ENCODE measurements at places on chromosomes 3 and 15.

DNA sequence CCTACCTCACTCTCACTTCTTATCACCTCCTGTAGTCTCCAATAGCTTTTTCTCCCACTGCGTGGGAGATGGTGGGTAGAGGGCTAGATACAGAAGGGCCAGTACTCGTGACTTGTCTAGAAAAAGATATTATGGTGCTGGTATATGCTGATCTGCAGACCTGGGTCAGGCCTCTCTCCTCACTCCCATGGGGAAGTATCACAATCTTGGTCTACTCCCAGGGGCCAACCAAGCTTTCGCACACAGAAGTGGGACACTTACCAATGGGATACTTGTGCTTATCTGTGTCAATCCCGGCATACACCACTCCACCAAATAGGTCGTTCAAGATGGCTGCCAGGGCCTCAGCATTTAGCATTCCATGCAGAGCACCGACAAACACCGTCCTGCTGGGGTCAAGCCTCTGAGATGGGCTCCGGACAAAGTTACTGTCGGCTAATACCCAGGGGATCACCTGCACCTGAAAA, 9.0 kb upstream of the RPS17 start:
- no peak for DNase-seq

GRCh38 chr15:76057332-76058000, 2.3 kb upstream of the TMEM266 start:
- DNase-seq = no peak

DNA sequence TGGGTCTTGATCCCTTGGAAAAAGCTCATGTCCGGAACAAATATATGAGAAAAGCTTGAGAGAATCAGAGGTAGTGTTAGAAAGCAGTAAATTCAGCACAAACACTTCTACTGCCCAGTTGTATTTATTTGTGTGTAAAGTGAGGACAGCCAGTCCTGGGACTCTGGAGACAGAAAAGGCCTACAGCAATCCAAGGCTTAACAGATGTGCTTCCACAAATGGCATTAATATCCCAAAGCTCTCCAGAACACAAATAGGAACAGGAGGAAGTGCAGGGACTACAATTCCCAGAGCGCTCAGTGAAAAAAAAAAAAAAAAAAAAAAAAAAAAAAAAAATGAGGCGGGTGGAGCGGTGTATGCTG, 390 bp upstream of the AP2M1 start:
- DNase-seq = no peak

DNA sequence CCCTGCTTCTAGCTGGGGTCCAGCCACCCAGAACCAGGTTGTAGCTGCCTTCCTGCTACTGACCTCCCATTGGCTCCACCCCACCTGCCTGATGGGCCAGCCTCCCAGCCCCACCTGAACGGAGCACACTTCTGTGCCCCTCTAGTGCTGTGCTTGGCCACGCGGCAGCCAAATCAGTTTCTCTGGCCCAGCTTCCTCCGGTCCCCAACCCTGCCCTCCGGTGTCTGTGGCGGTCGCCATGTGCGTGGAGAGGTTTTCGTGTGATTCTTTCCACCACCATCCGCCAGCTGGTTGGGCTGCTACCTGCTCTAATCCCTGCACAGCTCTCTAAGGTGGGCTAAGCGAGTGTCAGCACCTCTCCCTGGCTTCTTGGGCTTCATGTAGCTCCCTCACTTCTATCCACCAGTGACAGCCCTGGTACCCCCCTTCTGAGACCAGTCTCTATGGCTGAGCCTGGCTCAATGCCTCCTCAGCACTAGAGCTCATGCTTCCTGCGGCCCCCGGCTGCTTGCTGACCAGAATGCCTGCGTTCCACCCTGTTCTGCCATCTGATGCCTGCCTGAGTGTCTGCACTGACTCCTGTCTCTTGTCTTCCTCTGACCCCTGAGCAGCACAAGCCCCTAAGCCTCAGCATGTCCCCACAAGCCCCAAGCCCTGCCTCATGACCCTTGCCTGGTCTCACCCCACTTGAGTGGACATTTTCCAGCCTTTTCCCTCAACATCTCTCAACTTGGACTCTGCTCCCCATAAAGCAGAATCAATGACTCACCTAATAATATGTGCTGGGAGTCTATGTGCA, 23.2 kb upstream of the MAGEF1 start:
- DNase-seq = no peak

- no peak for DNase-seq
These were observed 82.4 kb upstream of the ST3GAL6 start for GRCh38 chr3:98680723-98681122.

DNA sequence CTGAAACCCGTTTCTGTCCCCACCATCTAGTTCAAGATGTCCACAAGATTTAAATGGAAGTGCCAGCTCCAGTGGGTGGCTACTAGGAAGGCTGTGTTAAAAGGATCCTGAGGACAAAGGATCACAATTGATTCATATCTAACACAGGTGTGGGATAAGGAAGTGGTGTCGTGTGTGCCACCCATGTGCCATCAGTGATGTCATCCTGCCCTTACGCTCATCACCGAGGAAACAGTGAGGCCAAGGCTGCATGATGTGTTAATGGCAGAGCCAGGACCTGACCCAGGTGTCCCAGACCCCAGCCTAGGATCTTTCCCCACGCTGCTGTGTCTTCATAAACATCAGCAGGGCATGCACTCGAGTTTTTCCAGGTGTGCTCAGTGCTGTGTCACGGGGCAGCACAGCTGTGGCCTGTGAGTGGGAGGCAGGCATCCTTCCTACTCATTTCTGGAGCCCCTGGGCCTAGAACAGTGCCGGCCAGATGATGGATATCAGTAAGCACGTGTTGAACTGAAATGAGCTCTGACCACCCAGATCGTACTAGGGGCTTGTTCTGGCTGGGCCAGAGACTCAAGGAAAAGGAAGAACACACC, 10.6 kb upstream of the TGM5 start:
- no peak for DNase-seq

GRCh38 chr3:163946785-163947184, 1131.5 kb downstream of the SI start:
- no peak for DNase-seq

DNA sequence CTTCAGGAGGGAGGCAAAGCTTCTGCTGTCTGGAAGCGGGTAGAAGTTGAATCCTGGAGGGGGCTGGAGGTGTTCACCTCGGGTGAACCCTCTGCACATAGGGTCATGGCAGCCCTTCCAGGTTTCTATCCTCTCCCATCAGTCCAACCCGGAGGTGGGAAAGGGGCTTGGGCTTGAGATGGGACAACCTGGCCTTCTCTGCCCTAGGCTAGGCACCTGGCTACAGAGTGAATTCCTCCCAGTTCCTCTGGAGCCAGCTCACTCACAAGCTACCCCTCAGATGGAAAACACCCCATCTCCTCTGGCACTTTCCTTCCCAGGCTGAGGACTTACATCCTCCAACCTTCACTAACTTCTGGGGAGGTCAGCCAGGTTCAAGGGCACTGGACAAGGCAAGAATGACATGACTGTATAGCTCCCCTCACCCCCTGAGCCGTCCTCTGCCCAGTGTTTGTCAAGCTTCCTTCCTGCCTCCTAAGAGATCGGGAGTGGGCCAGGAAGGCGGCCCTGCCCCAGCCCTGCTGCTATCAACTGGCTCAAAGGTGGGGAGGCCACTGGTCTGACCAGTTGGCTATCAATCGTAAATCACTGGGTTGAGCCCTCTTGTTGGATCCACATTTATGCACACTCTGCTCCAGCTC, 45.8 kb downstream of the KLF15 start:
- DNase-seq = no peak

- no peak for DNase-seq
These were observed 21.4 kb downstream of the BTLA start for GRCh38 chr3:112477891-112478290.

GRCh38 chr15:88398011-88398410, 69.2 kb downstream of the MRPL46 start:
- DNase-seq = no peak

DNA sequence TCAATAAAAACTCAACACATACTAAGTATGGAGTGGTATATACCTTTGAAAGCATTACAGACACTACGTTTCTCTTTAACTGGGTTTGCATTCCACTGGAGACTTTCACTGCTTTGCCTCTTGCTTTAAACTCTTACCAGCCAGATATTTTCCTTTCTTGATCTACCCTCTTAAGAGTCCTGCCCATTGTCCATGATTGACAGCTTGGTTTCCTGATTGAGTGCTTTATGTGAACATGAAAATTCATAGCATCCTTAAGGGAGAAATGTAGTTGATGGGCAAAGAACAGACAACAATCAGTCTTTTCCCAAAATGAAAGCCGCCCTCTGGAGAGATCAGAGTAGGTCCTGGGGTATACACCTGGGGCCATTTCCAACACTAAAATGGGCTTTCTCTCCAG, 78.6 kb downstream of the PTPRG start:
- no peak for DNase-seq

DNA sequence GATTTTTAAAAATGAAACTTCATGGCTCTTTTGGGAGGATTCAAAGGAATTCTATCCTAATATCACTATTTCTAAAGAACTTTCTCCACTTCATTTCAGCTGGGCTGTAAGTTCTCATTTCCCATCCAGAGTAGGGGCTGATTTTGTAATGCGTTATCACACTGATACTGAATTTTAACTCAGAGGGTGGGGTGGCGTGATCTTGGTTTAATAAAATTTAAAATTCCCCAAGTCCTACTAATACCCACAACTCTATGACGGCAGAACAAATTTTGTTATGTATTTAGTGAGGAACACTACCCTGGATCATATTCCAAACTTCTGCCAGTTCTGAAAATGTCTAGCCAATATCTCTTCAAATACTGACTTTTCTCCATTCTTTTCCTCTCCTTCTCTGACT, 92.7 kb downstream of the ASB7 start:
- DNase-seq = no peak

DNA sequence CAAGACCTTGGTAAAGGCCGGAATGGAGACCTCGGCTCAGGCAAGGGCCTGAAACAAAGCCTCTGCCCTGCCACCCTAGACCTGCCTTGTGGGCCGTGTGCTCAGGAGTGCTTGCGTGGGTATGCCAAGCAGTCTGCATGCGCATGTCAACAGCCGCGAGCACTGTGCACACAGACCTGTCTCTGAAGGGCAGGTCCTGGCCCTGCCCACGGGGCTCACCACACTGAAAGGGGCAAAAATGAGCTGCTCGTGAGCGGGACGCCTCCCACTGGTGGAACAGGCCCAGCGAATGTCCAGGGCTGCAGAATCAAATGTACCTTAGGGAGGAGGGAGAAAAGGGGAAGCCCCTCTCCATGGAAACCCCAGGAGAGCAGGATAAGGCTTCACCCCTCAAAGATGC, 44.3 kb upstream of the FGD5 start:
- no peak for DNase-seq

GRCh38 chr3:135242285-135242684, 447.2 kb downstream of the EPHB1 start:
- no peak for DNase-seq

DNA sequence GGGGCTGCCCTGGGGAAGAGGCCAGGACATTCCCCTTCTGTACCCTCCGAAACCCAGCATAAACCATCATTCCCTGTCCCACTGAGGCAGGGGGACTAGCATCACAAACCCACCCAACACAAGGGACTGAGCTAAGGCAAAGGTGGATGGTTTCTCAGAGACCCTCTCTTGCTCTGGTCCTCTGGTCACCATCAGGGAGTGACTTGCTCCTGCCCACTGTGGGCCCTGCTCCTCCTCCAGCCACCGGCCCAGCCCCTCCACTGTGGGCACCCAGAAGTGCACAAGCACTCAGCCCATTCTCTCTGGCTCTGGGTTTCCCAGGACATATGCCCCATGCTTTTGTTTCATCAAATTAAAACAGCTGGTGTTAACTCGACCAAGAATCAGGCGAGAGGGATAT, 44.9 kb downstream of the PTH1R start:
- no peak for DNase-seq

GRCh38 chr15:60017538-60018520, 13.7 kb downstream of the FOXB1 start:
- DNase-seq = no peak

DNA sequence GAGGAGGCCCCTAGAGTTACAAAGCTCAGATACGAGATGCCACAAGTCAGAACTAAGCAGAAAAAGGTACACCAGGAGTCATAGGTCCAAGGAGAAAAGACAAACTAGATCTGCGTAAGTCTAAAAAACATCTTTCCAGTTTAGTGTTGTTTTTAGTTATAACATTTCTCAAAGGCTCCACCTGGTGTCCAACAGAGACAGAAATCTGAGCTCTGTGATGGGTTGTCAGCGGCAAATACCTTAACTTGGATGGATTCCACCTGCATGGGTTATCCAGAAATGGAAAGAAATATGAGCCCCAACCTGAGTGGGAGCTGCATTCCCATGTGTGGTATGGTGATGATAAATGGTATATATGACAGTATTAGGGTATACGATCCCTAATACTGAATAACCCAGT, 238.6 kb upstream of the CHRM5 start:
- DNase-seq = no peak

DNA sequence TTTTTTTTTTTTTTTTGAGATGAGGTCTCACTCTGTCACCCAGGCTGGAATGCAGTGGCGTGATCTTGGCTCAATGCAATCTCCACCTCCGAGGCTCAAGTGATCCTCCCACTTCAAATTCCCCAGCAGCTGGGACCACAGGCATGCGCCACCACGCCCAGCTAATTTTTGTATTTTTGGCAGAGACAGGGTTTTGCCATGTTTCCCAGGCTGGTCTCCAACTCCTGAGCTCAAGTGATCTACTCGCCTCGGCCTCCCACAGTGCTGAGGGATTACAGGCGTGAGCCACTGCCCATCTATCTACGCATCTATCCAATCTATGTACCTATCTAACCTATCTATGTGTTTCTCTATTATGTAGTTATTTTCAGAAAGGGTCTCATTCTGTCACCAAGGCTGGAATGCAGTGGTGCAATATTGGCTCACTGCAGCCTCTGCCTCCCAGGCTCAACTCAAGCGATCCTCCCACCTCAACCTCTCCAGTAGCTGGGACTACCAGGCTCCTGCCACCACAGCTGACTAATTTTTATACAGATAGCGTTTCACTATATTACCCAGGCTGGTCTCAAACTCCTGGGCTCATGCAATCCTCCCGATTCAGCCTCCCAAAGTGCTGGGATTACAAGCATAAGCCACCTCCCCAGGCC, 20.2 kb upstream of the GPX1 start:
- DNase-seq = peak; percentile 60

DNA sequence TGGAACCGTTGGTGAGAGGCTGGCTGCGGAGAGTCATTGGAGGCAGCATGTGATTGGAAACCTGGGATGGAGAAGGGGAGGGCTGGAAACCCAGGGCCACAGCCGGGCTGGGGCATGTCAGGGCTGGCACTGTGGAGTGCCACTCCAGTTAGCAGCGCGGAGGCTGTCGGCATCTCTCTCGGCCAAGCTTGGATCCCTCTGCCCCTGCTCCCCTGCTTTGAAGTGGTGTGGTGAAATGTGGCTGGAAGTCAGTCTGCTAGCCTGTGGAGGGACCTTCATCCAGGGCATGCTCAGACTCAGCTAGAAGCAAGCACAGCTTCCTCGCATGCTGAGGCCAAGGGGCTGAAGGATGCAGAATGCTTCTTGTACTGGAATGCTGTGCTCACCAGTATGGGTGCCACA, 13.5 kb downstream of the SLCO3A1 start:
- DNase-seq = no peak

GRCh38 chr3:58059349-58060321, 51.4 kb downstream of the FLNB start:
- peak; percentile 41 for DNase-seq

GRCh38 chr15:78389738-78390137, 48.3 kb upstream of the IREB2 start:
- no peak for DNase-seq
